ENCODE measurements at places on chromosomes 3 and 15.

DNA sequence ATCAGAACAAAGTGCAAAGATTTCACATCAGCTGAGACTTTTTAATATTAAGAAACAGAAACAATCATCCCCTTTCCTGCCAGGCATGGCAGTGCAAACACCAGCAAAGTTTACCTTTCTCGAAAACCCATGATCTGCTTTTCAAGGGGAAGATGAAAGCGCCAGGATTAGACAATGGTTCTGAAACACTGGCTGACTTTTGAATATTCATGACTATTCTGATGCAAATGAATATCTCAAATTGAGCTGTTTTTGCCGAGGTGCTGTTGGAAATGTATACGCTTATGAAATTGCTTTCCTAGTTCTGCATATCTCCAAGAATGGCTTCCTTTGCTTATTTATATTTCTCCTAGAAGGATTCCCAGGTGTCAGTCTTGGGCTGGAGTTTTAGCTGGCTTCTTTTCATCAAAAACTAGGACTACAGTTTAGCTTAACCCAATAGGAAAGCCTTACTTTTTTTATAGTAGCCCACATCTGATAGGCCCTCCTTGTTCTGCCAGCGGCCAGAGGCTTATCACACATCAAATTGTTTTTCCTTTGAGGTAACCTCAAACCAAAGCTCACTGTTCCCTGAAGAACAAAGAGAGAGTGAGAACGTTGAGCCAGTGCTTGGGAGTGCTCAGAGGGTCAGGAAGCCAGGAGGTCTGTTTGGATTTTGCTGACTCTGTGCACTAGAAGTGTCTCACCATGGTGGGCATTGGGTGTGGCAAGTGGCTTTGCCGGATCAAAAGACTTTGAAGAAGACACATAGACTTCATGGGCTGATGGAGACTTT, 74.0 kb upstream of the PLCL2 start:
- peak; percentile 44 for DNase-seq

DNA sequence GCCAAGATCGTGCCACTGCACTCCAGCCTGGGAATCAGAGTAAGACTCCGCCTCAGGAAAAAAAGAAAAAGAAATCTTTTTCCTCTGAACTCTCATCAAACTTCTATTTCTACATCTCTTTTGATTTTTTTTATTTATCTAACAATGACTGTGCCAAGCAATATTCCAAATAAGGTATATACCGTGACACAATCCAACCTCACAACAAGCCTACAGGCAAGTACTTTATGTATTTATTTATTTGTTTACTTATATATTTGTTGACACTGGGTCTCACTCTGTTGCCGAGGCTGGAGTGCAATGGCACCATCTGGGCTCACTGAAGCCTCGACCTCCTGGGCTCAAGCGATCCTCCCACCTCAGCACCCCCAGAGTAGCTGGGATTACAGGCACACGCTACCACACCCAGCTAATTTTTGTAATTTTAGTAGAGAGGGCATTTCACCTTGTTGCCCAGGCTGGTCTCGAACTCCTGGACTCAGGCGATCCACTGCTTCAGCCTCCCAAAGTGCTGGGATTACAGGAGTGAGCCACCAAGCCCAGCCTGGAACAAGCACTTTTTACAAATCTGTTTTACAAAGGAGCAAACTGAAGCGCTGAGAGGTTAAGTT, 94.9 kb upstream of the CHD2 start:
- DNase-seq: no peak

DNA sequence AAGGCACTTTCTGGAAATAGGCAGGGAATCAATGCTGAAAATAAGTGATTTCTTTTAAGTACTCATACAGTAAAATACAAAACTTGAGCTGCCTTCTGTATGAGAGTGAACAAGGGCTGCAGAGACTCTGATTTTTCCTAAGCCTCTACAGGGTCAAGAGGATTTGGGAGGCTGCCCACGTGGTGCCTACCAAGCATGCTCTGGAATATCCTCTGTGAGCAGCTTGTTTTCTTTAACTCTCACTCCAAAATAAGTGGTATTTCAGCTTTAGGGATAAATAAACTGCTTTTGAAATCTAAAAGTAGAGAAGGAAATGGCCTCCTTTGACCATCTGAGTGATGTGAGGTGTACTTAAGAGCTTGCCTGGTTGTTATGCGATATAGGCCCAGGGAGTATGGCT, 8.1 kb upstream of the SELENOK start:
- DNase-seq: no peak

DNA sequence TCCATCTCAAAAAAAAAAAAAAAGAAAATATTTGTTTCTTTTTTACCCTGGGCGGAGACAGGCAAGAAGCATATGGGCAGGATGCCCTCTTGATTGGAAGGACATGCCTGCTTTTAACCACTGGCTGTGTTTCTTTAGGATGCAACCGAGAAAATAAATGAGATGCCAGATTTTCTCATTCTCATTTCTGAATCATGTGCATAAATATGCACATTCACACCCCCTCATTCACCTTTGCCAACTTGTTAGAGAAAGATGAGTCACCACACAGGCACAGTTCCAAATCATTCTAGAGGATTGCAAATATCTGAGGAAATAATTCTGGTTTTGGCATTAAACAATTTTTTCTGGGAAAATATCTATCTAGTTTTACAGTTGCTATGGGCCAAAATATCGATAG, 3.3 kb downstream of the LIPH start:
- no peak for DNase-seq

Data from endodermal cell (in vitro differentiated cells).